ENCODE measurements at places on chromosomes 11 and 22.

DNA sequence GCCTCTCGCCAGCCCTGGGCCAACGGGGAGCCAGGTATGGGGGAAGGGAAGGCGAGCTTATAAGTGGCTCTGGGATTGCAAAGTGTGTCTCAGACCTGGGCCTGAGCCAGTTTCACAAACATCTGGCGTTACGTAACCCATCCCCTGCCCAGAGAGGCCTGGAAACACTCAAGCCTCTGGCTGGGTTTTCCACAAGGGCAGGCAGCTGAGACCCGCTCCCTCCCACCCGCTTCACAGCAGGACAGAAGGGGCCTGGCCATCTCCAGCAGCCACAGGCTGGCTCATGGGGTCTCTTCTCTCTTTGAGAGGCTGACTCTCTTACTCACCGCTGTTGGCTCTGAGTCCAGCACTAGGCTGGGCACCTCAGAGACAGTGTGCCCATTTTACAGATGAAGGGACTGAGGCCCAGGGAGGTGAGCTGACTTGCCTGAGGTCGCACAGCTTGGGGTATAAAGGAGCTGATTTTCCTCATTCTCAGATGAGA, 44.5 kb downstream of the TRIOBP start:
- DNase-seq: no peak

GRCh38 chr11:487571-488021, 19.4 kb downstream of the RNH1 start:
- DNase-seq: no peak

GRCh38 chr11:62502030-62502730, 44.4 kb downstream of the AHNAK start:
- no peak for DNase-seq

DNA sequence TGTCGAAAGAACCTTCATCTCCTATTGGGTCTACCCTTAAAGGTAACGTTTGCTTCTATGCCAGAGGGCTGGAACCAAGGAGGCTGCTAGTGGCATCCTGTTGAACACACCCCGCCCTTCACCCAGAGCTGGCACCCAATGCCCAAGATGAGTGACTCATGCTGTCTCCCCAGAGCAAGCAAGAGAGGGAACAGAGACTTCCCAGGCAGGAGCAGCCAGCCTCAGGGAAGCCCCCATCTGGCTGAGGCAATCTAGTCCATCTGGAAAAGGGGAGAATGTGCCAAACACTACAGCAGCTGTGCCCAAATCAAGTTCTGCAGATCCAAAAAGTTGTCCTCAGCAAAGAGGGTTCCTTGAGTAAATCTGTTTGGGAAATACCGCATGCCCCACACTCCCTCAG, 91.9 kb upstream of the TP53I11 start:
- no peak for DNase-seq

- no peak for DNase-seq
Measured at GRCh38 chr11:34501500-34501899, 12.1 kb downstream of the ELF5 start.

DNA sequence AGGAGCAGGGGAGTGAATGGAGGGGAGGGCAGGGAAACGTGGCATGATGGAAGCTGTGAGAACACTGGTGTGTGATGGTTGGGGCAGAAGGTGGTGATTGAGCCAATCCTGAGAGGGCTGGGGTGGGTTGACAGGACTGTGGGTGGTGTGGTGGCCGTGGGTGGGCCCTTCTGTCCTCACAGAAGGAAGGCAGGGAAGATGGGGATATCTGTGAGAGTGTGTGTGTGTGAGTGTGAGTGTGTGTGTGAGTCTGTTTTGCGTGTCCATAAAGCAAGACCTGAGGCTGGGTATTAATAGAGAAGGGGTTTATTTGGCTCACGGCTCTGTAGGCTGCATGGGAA, 13.0 kb downstream of the TPCN2 start:
- DNase-seq: no peak

GRCh38 chr11:75905434-75905833, 90.4 kb downstream of the UVRAG start:
- DNase-seq: no peak
